Activated T-cell treated with anti-CD3 and anti-CD28 coated beads, Interleukin-2, amount 50 U/mL, for 72 hours (primary cell): ENCODE measurements at places on chromosomes 3 and 15. TPM values are rescaled to one million over a fixed set of nuclear protein-coding genes. Genes with fewer than 3 reads are reported as not detected.

DNA sequence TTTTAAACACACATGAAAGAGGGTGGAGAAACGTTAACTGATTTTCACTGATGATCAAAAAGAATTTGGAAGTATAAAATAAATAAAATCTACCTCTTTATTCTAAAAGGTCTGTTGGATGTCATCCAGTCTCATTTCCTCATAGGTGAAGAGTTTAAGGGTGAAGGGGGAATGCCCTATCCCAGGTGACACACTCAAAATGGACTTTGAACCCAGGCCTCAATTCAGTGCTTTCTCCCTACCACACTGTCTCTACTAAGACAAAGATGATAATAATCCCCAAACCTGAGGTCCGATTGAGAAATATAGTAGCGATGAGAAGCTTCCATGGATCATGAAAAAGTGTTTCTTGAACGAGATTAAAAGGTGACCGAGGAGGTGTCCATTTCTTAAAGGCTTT is 5.1 kb upstream of the EFCAB12 start:
- DNase-seq = no peak

- no peak for DNase-seq
Measured at GRCh38 chr3:179715582-179715981, 62.7 kb downstream of the USP13 start.

DNA sequence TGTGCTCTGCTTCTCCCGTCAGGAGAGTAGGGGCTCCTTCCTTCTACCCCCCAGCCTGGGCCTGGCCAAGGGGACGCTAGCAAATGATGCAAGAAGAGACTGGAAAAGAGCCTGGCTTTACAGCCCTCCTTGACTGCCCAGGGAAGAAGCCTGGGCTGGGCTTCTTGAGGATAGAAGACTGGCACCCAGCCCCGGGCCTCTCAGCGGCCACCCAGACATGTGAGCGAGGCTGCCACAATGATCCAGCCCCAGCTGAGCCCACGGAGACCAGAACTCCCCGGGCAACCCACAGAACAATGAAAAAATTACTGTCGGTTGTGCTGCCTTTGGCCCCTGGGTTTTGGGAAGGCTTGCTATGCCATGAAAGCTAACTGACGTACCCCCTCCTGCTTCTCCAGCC is 100.6 kb upstream of the PRR20G start:
- DNase-seq = no peak

- no peak for DNase-seq
Measured at GRCh38 chr15:49331442-49331841, 91.6 kb upstream of the FGF7 start.

DNA sequence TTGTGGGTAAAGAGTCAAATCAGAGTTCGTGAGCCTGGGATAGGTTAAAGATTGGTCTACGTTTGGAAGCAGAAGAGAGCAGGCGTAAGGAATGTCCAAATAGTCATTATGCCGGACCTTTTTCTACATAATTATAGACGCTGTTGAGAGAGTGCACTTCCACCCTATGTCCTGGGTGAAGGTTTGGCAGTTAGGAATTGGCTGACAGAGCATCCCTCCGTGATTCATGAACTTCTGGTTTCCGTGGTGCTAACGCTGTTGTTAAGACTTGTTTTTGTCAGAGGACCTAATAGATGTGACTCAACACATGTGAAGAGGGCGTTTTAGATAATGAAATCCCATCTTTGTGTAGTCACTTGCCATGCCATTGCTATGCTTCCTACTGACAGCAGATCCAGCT is 1.1 kb downstream of the EAF1 start:
- DNase-seq = peak; percentile 36

- no peak for DNase-seq
Measured at GRCh38 chr15:32818758-32819447, 101.1 kb downstream of the GREM1 start.

DNA sequence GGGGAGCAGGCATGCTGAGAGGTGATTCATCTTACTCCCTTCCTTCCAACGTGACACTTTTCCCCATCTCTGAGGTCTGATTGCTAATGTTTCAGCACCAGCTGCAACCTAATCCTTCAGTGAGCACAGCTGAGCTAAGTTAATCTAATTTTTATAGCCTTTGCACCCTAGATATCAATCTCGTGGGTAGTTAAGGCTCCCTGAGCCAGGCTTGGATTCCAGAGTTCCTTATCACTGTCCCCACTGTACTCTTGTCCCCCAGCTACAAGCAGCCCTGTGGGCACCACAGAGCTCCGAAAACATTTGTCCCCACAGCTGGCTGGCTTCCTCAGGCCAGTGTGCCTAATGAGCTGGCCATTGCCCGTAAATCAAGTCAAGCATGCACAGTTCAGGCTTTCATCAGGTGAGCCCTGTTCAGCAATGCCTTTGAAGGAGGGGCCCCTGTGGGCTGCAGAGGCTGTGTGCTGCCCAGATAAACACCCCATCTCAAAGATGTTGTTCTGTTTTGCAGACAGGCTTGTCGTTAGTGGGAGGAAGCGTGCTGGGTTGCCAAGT is 376.9 kb upstream of the RASGRP1 start:
- no peak for DNase-seq

- DNase-seq = no peak
Measured at GRCh38 chr3:134751831-134752230, 43.2 kb upstream of the EPHB1 start.

GRCh38 chr15:91263632-91264531 is 163.8 kb downstream of the SV2B start:
- DNase-seq = no peak

GRCh38 chr3:16803019-16803418 is 81.7 kb upstream of the PLCL2 start:
- no peak for DNase-seq

- no peak for DNase-seq
Measured at GRCh38 chr15:65912235-65912634, 42.9 kb downstream of the RAB11A start.

DNA sequence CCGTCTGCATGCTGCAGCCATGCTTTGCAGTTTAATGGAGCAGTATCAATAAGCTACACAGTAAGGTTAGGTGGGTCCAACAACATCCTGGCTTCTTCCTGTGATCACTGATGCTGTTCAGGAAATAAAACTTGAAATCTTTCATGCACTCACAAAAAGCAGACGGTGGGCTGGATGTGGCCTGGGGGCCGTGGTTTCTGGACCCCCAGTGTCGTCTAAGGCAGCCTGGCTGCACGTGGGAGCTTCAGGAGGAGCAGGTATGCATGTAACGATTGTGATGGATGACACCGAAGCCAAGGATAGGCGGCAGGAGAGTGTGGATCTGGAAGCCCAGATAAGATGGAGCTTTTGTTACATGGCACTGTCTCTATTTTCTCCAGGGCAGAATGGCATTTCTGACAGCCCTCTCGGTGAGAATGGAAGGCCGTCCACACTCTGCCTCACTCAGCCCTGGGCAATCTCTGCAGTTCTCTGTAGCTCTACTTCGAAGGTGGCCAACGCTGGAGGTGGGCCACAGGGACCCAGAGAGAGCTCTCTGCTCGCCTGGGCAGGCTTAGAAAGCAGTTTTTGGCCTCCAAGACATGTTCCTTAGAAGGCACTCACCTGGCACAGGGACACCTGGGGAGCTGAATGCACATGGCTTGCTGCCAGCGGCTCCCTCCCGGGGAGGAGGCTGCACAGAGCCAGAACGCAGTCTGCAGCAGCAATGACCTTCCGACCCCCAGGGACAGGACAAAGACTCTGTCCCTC is 46.4 kb upstream of the IQSEC1 start:
- no peak for DNase-seq

DNA sequence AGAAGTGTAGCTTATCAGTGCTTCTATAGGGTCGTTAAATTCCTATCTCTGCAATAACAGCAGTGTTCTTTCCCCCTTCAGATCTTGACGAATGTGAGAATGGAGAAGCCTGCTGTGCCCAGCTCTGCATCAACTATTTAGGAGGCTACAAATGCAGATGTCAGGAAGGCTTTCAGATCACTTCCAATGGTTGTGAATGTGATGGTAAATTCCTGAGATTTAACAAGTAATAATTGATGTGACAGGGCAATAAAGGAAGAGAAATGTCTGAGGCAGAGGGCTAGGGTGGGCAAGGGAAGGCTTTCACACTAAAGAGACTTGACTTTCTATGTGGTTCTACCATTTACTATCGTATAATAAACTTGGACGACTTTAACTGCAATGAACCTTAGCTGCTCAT is 711.7 kb upstream of the GOLIM4 start:
- DNase-seq = no peak

DNA sequence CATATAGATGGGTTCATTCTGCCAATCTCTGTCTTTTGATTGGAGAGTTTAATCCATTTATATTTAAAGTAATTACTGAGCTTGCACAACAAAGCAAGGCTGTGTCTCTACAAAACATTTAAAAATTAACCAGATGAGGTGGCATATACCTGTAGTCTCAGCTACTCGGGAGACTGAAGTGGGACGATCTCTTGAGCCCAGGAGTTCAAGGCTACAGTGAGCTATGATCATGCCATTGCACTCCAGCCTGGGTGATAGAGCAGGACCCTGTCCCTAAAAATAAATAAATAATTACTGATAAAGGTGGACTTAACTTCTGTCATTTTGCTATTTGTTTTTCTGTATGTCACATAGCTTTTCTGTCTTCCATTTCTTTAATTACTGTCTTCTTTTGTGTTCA is 78.1 kb downstream of the PDE8A start:
- DNase-seq = no peak

DNA sequence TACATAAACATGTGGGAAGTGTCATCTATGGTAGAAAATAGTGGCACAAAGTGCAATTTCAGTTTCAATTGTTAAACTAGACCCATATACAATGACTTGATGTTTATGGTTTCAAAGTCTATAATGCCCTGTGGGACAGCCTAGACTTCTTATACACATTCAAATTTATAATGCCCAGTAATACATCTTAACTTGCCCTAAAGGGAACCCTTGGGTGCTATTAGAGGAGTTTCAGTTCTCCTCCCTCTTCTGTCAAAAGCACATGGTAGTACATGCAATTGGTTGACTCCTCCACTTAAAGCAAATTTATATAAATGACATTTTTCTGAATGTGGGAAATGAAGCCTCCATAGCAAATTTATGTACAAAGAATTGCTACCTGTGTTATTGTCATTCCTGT is 30.2 kb upstream of the OR5K4 start:
- DNase-seq = no peak

GRCh38 chr3:131708241-131708640 is 205.5 kb upstream of the MRPL3 start:
- DNase-seq = no peak

DNA sequence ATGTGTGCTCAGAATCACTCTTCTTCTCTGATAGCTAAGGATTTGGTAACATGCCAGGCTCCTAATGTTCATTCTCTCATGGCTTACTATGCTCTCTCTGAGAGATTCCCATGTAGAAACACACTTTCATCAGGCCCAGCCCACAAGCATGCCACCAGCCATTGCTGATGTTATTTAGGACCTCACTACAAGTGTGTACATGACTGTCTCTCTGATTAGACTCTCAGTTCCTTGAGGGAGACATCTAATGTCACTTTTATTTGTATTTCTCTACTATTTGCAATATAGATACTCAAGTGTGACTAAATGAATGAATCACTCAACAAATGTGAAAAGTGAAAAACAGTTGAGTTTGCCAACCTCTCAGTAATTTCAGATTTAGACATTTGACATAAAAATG is 84.3 kb upstream of the ARL6 start:
- DNase-seq = no peak

DNA sequence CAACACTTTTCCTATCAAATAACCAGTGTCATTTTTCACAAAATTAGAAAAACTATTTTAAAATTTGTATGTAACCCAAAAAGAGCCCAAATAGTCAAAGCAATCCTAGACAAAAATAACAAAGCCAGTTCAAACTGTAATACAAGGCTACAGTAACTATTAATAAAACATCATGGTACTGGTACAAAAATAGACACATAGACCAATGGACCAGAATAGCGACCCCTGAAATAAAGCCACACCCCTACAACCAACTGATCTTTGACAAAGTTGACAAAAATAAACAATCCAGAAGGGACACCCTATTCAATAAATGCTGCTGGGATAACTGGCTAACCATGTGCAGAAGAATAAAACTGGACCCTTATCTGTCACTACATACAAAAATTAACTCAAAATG is 19.9 kb downstream of the TM4SF18 start:
- no peak for DNase-seq

- DNase-seq = no peak
Measured at GRCh38 chr15:46854564-46854963, 862.7 kb upstream of the SEMA6D start.

DNA sequence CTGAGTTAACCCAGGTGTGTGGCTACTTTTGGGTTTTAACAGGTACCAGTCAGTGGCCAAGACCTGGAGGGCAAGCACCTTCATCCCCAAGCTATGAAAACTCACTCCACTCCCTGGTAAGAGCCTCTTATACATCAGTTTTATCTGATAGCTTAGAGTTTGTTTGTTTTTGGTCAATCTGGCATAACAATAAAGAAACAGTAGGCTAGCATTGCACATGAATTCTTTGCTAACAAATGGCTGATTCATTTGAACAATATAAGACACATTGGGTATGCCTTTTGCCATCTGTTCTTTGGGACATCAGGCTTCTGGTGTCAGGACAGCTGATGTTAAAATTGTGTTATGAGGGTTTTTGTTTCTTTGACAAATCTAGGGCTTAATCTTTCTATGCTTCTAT is 125.0 kb upstream of the CGNL1 start:
- no peak for DNase-seq

DNA sequence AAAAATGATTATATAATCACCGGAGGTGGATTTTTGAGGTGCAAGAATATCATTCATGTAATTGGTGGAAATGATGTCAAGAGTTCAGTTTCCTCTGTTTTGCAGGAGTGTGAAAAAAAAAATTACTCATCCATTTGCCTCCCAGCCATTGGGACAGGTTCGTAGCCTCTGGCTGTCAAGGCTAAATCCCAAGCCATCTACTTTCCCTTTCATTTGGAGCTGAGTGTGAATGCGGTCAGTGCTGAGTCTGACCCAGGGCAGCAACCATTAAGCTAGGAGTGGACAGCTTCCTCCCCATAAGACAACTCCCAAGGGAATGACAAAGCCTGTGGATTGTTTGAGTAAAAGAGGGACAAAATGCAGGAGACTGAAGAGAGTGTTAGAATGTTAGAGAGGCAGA is 33.6 kb downstream of the PARP14 start:
- no peak for DNase-seq

GRCh38 chr3:2166552-2166951 is 67.9 kb downstream of the CNTN4 start:
- DNase-seq = no peak

Gene C3orf20
- 0.51 TPM for total RNA-seq

Gene STX19
- total RNA-seq = not detected

Gene CYP1A2
- total RNA-seq = not detected

Gene EIF4E3
- total RNA-seq = 70.1 TPM

Gene GPR87
- 2.2 TPM for total RNA-seq

Gene NR2E3
- total RNA-seq = not detected

Gene GASK1A
- not detected for total RNA-seq

Gene GCSAM
- 26.5 TPM for total RNA-seq

Gene SH3GL3
- total RNA-seq = 0.19 TPM

Gene SMCO1
- total RNA-seq = not detected

Gene ATP2B2
- total RNA-seq = not detected

Gene NAALADL2
- total RNA-seq = not detected

Gene CFAP91
- total RNA-seq = 0.30 TPM

Gene RTF1
- 33.5 TPM for total RNA-seq
